ENCODE measurements at places on chromosomes 5 and 9.

DNA sequence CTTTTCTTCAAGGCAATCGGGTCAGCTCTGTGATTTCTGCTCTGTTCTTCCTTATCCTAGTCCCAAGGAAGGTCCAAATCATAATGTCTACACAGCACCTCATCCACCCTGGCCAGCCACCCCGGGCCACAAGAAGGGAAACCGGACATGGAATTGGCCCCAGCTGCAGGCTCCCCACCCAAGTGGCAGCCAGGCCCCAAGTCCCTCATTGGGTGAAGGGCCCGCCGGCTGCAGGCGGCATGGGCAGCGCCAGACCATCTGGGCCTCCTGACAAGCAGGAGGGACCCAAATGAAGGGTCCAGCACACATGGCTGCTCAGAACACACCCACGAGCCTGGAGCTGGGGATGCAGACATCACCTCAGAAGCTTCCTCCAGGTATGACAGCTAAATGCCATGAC lies 33.7 kb downstream of the BICD2 start:
- no peak for DNase-seq

- no peak for DNase-seq
Measured at GRCh38 chr9:122212473-122213004, 16.2 kb downstream of the LHX6 start.

DNA sequence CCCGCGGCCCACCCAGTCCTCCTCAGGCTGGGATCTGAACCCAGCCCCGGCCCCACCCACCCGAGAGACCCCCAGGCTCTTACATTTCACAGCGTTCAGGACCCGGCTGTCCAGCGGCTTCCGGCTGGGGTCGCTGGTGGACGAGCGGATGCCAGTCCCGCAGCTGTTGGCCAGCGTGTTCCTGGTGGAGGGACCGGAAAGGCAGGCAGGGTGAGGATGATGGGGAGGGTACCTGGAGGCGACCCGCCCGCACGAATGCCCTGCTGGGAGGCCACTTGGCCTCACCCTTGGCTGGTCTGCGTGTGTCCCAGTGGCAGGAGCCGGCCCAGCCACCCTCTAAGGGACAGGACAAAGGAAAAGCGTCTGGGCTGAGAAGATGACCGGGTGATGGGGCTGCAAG lies 51.9 kb upstream of the UBAC1 start:
- no peak for DNase-seq

- DNase-seq = no peak
Measured at GRCh38 chr9:20713172-20713571, 29.1 kb downstream of the FOCAD start.

DNA sequence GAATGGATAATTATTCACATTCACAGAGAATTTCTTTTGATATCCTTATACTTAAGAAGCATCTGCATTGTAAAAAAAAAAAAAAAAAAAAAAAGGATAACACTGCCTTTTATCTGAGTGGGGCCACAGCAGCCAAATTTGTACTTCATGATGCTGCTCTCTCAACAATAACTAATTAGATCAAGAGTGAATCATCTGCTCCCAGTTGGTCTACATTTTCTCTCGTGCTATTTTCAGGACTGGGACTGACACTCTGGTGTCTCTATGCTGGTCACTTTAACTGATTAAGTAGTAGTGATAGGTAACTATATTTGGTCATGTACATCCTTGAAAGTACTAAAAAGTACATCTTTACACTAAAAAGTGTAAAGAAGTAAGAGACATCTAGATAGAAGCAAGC lies 90.1 kb downstream of the RFX3 start:
- DNase-seq = peak; percentile 7

DNA sequence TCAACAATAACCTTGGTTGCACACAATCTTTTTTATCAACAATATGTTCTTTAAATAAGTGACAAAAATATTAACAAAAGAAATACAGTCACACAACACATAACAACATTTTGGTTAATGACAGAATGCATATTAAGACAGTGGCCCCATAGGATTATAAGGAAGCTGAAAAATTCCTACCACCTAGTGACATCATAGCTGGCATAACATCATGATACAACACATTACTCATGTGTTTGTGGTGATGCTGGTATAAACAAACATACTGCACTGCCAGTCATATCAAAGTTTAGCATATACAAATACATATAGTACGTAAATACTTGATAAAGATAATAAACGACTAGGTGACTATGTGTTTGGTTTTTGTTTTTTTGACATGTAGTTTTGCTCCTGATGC lies 344.8 kb upstream of the POU5F2 start:
- DNase-seq = no peak

DNA sequence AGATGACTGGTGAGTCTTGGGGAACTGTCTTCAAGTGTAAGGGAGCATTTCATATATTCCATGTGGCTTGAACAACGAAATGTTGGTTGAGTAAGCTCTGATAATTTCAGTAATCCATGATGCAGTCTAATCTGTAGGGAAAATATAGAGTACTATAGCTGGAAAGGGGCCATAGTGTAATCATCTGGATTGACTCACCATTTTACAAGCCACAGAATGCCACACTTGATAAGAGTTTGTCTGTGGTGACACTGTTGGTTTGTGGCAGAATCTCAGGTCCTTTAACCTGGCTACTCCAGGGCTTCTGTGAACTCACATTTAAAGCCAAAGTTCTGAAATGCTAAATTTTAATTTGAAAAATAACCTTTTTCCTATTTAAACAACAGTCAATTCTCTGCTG lies 16.3 kb upstream of the MAML1 start:
- peak; percentile 19 for DNase-seq

DNA sequence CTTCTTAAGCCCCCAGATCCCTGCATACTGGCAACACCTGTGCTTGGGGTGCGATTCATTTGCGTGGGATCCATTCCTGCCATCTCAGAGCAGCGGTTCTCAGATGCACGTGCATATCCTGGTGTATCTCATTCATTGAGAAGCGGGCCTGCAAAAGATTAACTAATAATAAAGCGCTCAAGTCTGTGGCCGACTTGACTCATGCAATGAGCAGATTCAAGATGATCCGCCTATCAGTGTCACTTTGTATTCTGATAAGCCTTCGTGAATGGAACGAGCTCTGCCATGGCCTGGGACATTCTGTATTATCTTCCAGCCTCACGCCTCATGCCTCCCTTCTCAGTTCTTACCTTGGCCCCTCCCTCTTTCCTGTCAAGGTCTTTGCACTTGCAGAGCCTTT lies 22.3 kb downstream of the C1QTNF2 start:
- DNase-seq = no peak

GRCh38 chr9:83707518-83707767 lies 315 bp downstream of the UBQLN1 start:
- DNase-seq = peak; percentile 81

- DNase-seq = no peak
Measured at GRCh38 chr9:124231095-124231737, 26.5 kb upstream of the NEK6 start.

GRCh38 chr5:139925650-139926640 lies 117.2 kb downstream of the NRG2 start:
- DNase-seq = no peak

DNA sequence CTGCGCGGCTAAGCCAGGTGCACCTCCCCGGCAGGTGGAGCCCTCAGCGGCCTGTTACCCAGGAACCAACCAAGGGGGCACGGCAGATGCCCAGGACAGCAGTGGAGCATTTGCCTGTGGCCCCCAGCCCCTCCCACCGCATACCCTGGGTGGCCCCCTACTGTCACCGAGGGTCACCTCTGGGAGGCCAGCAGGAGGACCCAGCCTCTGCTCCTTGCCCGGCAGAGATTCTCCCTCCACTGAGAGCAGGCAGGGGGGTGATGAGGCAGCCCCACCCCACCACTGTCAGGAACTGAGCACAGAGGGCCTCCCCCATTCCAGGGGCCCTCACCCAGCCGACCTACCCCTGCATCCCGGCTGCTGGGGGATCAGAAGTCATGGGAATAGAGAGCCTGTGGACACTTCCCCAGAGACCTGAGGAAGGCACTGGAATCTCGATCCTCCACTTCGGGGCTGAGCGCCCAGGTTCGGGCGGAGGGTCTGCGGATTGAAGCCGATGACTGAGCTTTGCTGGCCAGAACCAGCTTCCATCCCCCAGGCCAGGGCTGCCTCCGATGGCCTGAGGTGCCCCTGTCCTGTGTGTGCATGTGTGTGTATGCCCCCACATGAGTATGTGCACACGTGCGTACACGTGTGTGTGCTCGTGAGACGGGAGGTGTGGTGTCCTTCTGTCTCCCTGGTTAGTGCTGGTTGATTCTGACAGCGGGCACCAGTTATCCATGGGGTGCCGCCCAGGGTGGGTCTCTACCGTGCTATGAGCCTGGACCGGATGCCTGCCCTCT lies at the start of gene QRFP:
Gene QRFP, minus strand, starts transcription at position 580 of the 782 bp plus-strand sequence. CDS start 2,974 bp downstream, outside the sequence.
- DNase-seq = no peak

DNA sequence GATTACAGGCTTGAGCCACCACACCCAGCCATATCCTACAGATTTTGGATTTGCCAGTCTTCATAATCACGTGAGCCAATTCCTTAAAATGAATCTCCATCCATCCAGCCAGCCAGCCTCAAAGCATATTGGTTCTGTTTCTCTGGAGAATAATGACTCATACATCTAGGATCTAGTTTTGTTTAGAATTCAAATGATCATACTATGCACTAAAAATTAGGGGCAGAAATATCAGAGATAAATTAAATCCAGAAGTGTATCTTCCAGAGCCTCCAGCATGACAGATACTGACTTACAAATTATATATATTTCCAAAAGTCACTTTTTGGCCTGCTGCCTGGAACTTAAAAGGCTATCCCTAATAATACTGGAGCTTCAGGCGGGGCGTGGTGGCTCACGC lies 119.1 kb upstream of the NR5A1 start:
- peak; percentile 75 for DNase-seq

DNA sequence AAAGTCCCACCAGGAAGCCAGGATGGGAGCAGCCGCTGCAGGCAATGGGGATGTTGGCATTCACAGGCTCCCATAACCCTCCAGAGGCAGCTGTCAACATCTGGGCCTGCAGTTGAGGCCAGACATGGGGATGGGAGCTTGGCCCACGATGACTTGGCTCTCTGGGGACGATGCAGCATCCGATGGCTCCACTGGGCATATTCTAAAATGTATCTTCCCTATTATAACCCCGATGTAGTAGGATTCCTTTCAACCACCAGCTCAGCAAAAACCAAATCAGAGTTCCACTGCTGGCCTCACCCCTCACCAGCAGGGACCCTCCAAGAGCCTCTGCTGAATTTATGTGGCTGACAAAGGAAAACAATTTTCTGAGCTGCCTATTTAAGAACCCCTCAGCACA lies 7.1 kb downstream of the SPRY4 start:
- DNase-seq = no peak

DNA sequence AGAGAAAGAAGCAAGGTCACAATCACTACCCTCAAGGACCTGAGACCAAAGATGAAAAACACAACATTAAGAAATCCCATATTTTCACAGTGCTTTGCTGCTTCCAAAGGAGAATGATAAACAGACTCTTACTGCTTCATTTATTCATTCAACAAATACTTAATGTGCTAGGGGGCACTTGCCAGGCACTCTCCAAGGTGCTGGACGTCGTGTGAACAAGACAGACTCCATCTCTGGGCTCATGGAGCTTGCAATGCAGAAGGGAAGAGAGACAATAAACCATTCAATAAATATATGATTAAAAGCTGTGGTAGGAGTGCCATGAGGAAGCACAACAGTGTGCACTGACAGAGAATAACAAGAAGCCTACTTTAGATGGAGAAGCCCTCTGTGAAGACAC lies 327.7 kb downstream of the CDK5RAP2 start:
- no peak for DNase-seq

DNA sequence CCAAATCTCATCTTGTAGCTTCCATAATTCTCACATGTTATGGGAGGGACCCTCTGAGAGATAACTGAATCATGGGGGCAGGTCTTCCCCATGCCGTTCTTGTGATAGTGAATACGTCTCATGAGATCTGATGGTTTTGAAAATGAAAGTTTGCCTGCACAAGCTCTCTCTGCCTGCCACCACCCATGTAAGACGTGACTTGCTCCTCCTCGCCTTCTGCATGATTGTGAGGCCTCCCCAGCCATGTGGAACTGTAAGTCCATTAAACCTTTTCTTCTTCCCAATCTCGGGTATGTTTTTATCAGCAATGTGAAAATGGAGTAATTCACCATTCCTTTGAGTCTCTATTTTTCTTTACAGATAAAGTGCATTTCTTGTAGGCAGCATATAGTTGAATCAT lies 66.9 kb upstream of the FNIP1 start:
- no peak for DNase-seq

- DNase-seq = no peak
Measured at GRCh38 chr9:90309809-90310520, 332.7 kb downstream of the DIRAS2 start.

DNA sequence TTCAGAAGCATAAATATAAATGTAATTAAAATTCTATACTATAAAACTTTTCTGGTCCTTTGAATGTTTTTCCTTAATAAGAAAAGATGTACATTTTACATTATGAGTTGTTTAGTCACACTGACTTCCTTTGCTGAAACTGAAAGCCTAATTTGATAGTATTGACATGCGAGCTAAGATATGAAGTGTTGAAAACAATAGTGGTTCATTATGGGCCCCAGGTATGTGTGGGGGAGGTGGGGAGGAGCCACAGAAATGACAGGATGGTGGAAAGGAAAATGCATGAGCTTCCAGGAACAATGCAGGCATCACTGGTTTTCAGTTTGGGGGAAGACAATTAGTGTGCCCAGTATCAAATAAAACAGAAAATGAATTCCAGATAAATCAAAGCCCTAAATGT lies 35.4 kb upstream of the RLN1 start:
- no peak for DNase-seq

GRCh38 chr9:71607461-71607881 lies 160.8 kb downstream of the CEMIP2 start:
- DNase-seq = no peak

DNA sequence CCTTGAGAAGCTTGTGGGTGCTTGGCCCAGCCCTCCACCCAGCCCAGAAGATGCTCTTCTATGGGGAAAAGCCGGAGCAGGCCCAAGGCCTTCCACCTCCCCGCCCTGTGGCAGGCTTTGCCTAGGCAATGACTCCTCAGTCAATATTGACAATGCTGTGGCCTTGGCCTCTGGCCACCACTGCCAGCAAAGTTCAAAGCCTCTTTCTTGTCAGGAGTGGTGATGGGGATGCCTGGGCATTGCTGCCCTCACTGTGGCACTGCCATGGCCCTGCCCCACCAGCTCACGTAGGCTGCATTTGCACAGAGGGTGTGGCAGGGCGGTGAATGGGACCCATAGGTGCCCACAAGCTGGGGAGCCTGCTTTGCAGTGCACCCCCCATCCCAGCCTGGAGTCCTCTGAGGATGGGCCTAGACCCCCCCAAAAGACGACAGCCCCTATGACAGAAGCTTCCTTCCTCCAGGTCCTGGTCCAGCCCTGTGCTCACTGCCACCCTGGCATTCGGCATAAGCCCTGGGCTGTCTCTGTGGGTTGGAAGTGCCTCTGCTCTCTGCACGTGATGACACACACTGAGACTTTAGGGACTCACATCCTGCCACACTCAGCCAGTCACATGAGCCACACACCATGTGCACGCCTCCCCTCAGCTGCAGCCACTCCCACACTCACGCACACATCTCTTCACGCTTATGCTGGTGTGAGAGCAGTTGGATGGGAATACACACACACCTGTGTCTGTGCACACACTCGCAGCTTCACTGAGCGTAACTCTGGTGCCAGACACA lies 31.1 kb downstream of the MORN5 start:
- peak; percentile 42 for DNase-seq
